ENCODE measurements at places on chromosomes 2 and 18.

DNA sequence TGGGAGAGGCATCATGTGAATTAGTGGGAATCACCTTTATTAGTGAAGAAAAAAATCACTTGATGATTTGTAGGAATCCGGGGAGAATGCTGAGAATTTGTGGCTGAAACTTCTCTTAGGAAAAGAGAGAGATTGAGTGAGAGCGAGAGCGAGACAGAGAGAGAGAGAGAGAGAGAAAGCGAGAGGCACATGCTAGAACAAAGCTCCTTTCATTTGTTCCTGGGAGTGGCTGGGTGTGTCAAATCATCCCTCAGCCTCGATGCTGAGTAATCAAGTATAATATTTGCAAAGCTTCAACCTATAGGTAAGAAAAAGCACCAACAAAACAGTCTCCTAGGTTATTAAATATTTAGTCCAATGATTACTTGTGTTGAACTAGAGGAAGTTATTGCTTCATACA lies 4.4 kb upstream of the SERPINB5 start:
- peak; percentile 23 for DNase-seq

GRCh38 chr2:20457661-20458630 lies 11.1 kb downstream of the RHOB start:
- no peak for DNase-seq

DNA sequence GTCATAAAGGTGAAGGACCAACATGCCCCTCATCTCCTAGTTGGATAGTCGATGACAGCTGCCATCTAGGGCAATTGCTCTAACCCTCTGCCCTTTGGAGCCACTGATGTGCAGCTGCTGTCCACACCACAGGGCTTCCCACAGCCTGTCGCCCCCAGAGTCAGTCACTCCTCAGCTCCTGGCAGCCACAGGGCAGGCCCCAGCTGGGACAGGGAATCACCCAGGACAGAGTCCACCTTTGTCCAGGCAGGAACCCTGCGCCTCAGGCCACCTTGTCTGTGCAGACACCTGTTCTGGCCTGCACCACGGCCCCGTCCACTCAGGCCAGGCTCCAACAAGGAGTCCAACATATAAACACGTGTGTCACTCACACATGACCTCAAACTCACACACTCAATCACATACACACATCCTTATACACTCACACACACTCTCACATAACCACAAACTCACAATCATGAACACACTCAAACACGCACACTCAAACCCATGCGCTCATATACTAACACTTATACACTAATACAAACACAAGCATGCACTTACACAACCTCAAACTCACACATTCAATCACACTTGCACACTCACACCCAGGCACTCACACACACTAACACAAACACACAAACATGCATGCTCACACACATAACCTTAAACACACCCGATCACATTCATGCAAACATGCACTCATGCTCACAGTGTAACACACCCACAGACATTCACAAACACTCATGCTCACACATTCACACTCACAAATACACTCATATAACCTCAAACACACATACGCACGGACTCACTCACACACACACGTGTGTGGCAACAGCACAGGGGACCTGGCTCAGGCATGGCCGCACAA lies 29.7 kb downstream of the HDAC4 start:
- no peak for DNase-seq

- DNase-seq = no peak
These were observed 420.7 kb upstream of the TRIB2 start for GRCh38 chr2:12295856-12296519.

DNA sequence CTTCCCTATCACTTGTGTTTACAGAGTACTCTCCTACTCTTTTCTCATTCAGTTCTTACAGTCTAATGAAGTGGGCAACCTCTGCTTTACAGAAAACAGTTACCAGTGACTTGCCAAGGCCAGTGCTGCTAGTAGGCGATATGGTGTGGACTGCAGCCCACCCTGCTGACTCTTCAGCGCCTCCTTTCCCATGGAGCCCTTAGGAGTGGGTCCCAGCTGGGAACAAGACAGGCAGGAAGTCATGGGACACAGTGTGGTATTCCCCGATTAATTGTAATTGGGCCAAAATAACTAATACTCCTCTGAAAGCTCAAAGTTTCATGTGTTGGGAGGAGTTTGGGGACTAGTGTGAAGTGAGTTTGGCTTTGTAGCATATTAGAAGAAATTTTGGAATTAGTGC lies 120.1 kb upstream of the EML6 start:
- no peak for DNase-seq
